Gastrocnemius medialis (tissue), 4 donors: ENCODE measurements at places on chromosomes 5 and 9. TPM values are rescaled to one million over a fixed set of nuclear protein-coding genes. Genes with fewer than 3 reads are reported as not detected.

GRCh38 chr9:102428305-102428704 lies 566.8 kb upstream of the CYLC2 start:
- no peaks in the 10 kb centered on the region for H3K36me3 ChIP-seq
- H3K4me3 ChIP-seq, result no peak overlapping the region
- no peaks in the 10 kb centered on the region for H3K4me1 ChIP-seq

DNA sequence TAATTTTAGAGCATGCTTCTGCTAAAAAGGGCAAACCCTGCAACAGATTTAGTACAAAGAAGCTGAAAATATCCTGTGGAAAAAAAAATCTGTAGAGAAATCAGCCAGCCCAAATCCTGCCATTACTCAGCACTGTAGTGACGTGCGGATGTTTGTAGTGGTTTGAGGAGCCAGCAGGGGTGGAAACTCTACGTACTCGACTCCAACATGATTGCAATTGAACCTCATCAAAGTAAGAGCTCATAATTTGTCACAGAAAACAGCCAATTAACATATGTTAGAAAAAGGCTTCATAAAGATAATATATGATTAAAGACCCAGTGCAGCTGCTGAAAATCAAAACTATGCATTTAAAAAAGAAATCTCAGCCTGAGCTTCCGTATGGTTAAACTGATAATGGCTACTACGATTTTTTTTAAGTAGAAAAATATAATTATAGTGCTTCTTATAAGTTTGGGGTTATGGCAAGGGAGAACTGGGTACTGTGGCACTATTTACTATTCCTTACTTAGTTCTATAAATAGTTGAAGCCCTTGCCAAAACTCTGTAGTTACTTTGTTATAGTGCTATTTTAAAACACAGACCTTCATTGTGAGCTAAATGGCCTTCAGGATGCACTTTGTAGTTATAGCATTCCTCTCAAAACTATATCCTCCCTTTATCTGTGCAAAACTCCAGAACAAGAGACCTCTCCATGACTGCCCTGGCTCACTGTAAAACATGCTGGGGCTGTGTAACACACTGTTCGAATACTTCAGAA lies 49.4 kb downstream of the MEF2C start:
- peaks cover 85% of the 10 kb centered on the region for H3K4me1 ChIP-seq
- peak overlapping the region; percentile 19 for H3K4me3 ChIP-seq
- H3K36me3 ChIP-seq, result no peaks in the 10 kb centered on the region

GRCh38 chr5:130109152-130109551 lies 204.9 kb downstream of the CHSY3 start:
- H3K4me3 ChIP-seq, result no peak overlapping the region
- no peaks in the 10 kb centered on the region for H3K4me1 ChIP-seq
- no peak overlapping the region for H3K27ac ChIP-seq
- no peak for DNase-seq

SHISAL2B gene
- total RNA-seq, result not detected

C7 gene
- total RNA-seq, result 5.4 TPM

TICAM2 gene
- 0.59 TPM for total RNA-seq
